ENCODE measurements at places on chromosomes 12 and 14.
A peak's percentile ranks its signal among the peaks of the same experiment; 100 is the strongest.

- DNase-seq, result no peak
These were observed 17.7 kb upstream of the PLEK2 start for GRCh38 chr14:67429510-67430205.

DNA sequence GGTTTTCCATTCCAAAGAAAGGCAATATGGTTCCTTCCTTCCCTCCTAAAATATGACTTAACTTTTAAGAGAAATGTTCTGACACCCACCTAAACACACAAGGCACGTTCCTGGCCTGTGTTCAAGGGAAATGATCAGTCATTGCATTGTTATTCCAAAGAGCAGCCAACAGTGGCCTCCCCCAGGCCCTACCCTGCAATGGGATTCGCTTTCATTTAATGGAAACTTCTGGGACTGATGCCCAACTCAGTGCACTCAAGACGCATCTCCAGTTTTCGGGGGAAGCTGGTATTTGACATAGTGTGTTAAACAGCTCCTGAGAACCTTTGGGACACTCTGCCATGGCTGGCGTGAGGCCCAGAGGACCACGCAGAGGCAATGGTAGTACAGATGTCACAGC lies 65.9 kb downstream of the DDX51 start:
- no peak for DNase-seq

DNA sequence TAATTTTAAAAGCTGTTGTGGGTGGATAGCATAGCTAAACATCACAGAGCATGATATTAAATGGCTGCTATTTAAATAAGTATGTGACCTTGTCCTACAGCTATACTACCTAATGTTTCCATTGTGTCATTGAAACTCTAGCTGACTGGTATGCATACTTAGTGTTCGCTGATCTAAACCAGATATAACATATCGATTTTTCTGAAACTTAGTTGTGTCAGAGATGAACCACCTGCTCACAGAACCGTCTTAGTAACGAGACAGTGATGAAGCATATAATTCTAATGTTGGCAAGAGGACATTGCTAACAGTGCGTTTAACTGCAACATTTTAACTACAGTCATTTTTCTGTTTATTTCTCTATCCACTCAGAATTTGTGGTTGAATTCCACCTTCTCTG lies 36.1 kb upstream of the NUAK1 start:
- no peak for DNase-seq

GRCh38 chr12:127640181-127640886 lies 626.6 kb upstream of the TMEM132C start:
- DNase-seq, result no peak

GRCh38 chr12:43331935-43332334 lies 220.1 kb downstream of the ADAMTS20 start:
- no peak for DNase-seq

- peak; percentile 62 for DNase-seq
These were observed 775 bp downstream of the GABARAPL1 start for GRCh38 chr12:10213168-10214135.

GRCh38 chr12:116736962-116737773 lies 701 bp downstream of the SPRING1 start:
- no peak for DNase-seq

- no peak for DNase-seq
These were observed 33.1 kb upstream of the DICER1 start for GRCh38 chr14:95190346-95190840.

DNA sequence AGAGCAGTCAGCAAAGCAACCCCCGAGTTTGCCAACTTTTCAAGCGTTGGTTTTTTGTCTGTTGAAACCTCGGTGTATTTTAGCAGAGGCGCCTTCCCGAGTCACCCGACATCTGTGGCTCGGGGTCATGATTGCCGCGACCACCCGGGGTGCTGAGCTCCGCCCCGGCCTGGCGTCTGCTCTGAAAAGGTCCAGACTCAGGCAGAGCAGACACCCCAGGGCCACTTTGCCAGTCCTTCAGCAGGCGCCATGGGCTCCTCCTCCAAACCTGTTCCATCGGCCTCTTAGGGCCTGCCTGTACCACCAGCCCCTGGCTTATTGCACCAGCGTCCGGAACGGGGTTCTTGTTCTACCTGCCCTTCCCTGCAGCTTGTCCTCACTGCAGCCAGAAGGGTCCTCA lies 19.1 kb downstream of the ANKRD9 start:
- no peak for DNase-seq

DNA sequence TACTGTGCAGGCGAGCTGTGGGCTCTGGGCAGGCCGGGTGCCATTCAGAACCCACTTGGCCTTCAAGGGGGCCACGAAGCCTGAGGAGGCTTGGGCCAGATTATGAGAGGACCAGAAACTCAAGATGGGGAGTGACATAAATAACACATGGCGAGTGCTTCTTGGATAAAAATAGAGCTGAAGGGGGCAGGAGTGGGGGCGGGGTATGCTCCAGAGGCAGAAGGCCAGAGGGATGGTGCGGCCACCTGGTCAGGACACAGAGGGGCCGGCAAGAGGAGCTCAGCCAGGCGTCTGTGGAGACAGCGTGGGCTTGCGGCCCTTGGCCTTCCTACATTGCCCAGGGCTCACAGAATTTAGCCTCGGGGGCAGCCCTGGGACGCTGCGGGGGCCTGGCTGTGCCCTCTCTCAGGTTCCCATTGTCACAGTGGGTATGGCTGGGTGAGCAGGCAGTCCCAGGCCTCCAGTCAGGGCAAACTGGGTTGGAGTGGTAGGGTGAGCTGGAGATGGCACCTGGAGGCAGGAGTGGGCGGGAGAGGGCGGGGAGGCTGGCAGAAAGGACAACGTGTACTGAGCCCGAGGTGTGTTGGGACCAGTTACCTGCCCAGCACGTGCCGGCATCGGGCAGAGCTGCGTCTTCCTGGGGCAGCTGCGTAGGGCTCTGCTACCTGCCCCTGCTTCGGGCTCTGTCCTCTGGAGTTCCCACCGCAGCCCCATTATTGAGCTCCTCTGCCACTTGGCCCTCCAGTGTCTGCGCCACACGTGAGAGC lies 7.4 kb upstream of the SLC25A29 start:
- no peak for DNase-seq

DNA sequence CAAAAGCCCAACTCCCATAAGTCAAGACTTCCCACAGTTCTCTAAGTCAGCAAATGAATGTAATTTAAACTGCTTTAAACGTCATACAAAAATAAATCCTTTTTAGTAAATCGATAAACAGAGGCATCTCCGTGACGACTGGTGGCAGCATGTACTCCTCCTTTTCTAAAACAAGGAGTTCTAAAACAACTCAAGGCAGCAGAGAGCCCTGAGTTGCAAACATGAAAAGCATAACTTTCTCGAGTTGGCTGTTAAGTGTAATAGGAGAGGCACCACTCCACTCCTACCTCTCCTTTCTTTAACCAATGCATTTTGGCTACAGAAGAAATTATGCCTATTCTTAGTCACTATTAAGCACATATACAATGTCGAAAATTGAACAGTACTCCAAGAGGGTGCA lies 22.0 kb downstream of the LTBR start:
- no peak for DNase-seq

DNA sequence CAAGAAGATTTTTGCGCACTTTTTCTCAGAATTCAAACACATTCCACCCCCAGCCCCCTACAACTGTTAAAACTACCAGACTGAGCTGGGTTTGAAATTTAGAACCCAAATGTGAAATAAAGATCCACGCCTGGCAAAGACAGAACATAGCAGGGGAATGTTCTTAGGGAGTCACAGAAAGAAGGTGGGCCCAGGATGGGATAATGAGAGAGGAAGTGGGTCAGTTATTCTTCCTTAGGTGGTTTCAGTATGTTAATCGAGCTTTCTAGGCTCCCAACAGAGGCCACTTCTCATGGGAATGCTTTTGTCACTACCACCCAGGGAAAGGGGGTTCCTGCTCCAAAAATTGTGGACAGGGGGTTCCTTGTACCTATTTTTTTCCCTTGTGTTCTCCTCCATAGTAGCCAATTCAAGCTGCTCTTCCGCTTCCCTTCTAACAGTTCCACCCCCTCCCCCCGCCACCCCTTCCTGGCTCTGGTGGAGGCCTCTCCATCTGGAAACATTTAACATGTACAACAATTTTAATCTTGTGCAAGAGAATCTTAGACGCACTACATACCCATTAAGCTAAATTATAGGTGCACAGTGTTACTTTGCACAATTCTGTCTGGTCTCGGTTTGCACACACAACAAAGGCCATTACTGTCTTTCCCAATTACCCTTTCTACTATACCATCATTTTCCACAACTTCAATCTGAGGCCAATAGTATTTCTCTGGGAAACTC lies 218.1 kb downstream of the MON2 start:
- no peak for DNase-seq

- DNase-seq, result no peak
These were observed 242.2 kb downstream of the DPF3 start for GRCh38 chr14:72651714-72652113.

DNA sequence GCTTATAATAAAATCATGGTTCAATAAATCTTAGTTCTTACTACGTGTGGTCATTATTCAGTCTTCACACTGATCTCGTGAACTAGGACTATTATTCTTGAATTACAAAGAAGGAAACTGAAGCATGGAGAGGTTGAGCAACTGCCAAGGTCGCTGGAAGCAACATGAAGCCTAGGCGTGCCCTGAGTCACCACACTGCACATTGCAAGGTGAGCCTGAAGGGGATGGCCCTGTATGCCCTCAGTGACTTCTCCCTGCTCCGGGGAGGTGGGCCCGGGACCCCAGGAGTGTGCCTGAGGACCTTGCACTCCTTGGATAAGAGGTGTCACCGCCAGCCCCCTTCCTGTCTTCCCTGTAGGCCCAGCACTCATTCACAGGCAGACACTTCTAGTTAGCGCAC lies 161.6 kb downstream of the CACNA1C start:
- no peak for DNase-seq

DNA sequence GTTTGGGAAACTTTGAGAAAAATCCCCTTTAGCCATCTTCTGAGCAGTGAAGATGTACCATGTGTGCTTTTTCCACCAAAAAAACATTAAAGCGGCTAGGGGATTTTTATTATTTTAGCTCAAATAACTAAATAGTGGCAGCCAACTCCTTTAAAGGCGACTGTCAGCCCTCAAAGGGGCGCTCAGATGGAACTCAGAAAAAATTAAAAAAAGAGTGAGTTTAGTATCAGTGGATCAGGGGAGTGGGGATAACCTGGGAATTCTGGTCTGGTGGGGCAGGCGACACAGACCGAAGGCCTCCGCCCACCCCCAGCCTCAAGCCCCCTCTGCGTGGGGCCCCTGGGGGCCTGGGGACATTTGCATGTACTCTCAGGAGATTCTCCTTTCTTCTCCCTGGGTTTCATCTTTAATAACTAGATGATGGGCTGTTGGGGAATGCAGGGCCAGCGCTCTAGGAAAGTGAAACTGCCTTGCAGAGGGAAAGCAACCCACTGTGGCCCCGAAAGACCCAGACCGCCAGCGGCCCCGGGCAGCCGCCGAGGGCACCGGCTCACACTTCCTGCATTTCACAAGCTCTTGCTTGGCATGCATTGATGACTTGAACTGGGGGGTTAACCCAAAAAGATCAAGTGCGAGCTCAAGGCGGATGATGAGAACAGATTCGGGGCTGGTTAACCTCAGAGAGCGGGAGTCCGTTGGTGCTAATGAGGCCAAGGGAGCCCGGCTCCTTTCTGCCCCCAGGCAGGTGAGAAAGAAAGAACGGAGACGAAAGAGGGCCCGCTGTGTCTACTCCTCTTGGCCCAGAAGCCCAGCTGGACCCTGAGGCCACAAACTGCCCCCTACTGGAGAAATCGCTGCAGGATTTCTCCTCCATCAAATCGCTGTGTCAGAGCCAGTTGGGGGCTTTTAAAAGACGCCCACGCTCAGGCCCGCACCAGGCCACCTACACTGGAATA lies 7.3 kb upstream of the BATF start:
- no peak for DNase-seq

DNA sequence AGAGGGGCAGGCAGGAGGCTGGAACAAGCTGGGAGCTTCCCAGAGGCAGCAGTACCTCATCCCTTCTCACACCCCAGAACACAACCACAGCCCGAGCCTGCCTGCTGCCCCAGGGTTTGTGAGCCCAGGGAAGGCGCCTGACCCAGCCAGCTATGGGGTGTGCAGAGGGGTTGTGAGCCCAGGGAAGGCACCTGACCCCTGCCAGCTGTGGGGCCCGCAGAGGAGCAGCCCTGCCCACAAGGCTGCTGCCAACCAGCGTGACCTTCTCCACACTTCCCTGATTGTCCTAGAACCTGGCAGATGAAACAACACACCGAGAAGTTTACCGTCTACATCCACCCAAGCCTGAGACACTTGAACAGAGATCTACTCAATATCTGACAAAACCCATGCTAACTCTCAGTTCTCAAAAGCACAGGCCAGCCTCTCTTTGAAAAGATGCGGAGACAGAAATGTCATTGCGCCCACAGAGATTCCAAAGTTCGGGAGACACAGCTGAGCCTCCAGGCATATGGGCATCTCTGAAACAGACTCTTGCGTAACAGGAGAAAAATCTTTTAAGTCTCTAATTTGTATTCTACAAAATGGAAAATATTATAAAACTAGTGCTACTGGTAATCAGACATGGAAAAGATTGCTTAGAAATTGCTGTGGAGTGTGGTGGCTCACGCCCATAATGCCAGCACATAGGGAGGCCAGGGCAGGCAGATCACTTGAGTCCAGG lies 47.3 kb downstream of the SFSWAP start:
- no peak for DNase-seq

DNA sequence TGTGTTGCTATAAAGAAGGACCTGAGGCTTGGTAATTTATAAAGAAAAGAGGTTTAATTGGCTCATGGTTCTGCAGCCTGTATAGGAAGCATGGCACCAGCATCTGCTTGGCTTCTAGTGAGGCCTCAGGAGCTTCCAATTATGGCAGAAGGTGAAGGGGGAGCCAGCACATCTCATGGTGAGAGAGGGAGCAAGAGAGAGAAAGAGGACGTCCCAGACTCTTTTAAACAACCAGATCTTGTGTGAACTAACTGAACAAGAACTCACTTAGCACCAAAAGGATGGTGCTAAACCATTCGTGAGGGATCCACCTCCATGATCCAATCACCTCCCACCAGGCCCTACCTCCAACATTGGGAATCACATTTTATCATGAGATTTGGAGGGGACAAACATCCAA lies 6.1 kb upstream of the SNAPC1 start:
- no peak for DNase-seq

GRCh38 chr14:89112720-89113119 lies 288.3 kb downstream of the TTC8 start:
- DNase-seq, result no peak

DNA sequence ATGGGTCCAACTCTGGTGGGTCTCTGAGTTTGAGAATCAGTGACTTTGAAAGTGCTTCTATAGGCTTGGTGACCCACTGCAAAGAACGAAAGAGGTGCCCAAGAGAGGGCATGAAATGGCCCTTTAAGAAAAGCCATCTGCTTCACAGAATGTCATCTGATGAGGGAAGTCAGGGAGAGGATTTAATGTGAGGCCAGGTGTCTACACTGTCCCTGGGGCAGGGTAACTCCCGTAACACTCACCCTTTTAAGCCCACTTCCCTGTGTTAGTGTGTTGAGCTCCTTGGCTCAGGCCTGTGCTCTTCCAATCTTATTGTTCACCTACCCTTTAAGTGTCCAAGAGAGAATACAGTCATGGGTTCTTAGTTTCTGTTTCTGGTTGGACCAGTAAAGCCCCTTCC lies 16.4 kb upstream of the SRSF5 start:
- DNase-seq, result no peak

- DNase-seq, result no peak
These were observed 95.3 kb upstream of the MED13L start for GRCh38 chr12:116372815-116373214.
